CD4-positive, alpha-beta T cell treated with Interleukin-2 at 100 ng/mL for 4 hours (primary cell): ENCODE measurements at places on chromosomes 4 and X.

- DNase-seq, result no peak
Measured at GRCh38 chrX:1392376-1393068, 609 bp upstream of the SLC25A6 start.

GRCh38 chrX:19772822-19773628, 114.4 kb downstream of the SH3KBP1 start:
- peak; percentile 37 for DNase-seq

GRCh38 chr4:45663003-45663402, 460.9 kb downstream of the GABRG1 start:
- no peak for DNase-seq

DNA sequence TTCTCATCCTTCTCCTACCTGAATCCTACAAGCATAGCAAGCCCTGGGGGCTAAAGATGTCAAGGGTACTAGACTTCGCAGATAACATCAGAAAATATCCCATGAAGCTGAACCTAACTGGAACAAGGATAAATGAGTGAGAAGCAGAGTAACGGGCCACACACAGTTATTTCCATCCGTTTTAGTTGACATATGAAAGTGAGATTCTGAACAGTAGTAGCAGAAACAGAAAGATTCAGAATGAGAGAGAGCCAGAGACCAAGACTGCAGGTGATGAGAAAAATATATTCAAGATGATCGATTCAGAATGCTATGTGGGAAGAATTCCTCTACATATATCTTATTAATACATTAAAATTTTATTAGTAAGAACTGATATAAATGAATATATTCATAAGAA, 165.1 kb downstream of the TSPAN5 start:
- DNase-seq, result no peak

- peak; percentile 67 for DNase-seq
Measured at GRCh38 chr4:26330186-26330787, 9.5 kb downstream of the RBPJ start.

GRCh38 chr4:25890571-25891485, 23.2 kb upstream of the SMIM20 start:
- no peak for DNase-seq

DNA sequence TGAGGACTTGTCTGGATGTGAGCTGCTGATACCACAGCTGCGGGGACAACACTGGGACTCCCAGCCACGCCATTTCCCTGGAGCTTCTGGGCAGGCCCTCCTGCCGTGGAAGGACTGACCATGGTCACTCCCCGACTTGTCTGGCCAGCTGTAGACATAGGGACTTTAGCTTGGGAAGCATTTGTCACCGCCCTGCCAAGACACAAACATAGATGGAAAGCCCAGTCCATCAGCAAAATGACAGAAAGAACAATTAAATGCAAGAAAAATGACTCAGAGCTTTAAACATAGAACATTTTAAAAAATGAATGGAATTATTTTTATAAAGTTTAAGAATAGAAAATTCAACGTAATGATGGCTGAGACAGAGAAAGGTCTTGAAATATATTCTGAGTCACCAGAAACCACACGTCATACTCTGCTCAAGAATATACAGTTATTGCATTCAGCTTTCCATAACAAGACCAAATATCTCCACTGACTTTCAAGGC, 107.6 kb upstream of the CBR4 start:
- no peak for DNase-seq

DNA sequence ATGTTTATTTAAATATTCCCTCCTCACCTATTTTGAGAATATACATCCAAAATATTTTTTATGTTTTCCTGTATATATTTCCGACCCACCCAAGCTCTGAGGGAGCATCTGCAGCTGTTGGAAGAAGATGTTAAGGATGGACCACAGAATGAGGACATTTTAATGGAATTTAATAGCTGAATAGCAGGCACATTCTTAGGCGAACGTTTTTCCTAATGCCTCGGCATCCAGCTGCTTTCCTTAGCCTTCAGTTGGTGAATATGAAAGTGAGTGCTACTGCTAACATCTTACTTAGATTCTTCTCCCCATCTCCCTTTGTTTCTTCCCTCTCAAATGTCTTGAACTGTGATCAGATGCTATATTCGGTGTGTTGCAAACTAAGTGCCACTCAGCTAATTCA, 158.0 kb upstream of the CTSO start:
- DNase-seq, result no peak

- DNase-seq, result peak; percentile 45
Measured at GRCh38 chr4:80007745-80008149, 65.3 kb downstream of the ANTXR2 start.

GRCh38 chr4:6506616-6507140, 34.3 kb upstream of the PPP2R2C start:
- no peak for DNase-seq

DNA sequence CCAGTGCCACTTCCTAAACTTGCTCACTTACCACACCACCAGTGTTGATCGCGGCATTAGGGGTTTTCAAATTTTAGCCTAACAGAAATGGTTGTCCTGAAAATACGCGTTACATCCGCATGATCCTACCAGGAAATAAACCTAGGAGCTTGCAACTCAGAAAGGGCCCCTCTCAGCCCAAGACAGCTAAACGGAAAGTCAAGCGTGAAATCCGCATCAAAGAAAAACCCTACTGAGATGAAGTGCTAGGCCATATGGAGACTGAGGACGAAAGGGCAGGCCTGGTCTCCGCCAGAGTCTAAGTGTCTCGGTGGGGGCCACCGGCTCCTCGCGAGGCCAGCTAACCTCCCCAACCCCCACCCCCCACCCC, 626 bp downstream of the YTHDC1 start:
- peak; percentile 25 for DNase-seq

- DNase-seq, result no peak
Measured at GRCh38 chr4:111441687-111442086, 703.6 kb upstream of the FAM241A start.

- no peak for DNase-seq
Measured at GRCh38 chr4:149031399-149031798, 589.2 kb upstream of the NR3C2 start.

DNA sequence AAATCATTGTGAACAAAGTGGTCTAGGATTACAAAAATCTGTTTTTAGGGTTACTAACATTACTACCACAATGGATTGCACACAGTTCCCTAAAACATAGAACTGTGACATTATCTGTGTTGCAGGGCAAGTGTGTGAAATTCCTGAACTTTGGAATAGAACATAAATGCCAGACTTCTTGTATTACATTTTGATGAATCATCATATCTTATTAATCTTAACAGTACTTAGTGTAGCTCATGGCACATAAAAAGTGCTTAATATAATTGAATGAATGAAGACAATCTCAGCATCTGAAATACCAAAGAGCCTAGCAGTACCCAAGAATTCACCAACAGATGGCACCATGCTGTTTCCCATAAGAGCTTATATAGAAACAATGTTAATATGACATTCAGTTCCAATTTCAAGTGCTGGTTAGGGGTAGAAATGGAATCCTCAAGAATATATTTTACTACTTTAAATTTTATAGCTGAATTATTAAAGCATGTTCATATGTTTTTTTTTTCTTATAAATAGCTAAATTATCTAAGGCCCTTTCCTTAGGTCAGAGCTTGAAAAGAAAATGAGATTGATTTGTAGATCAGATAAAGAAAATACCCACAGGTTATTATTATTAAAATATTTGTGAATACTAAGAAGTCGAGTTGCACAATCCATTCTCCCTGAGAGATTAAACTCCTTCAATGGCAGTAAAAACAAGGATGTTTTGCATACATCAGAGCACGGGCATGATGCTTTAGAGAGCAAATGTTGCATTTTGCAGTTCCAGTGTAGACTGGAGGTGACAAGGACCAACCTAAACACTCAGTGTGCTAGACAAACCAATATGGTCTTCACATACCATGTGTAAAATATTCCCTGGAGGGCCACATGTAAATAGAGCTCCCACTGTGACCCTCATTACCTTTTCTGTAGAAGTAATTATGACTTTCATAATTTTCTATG, 25.7 kb upstream of the SHISA3 start:
- no peak for DNase-seq

- DNase-seq, result no peak
Measured at GRCh38 chr4:90357117-90357710, 230.0 kb downstream of the CCSER1 start.

DNA sequence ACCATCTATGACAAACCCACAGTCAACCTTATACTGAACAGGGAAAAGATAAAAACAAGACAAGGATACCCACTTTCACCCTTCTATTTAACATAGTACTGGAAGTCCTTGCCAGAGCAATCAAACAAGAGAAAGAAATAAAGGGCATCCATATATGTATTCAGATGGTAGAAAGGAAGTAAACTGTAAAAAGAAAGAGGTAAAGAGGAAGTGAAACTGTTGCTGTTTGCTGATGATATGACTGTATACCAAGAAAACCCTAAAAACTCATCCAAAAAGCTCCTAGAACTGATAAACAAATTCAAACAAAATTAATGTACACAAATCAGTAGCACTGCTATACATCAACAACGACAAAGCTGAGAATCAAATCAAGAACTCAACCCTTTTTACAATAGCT, 538.7 kb upstream of the PABPC4L start:
- DNase-seq, result no peak

- DNase-seq, result no peak
Measured at GRCh38 chr4:67934628-67935027, 28.7 kb downstream of the TMPRSS11A start.

DNA sequence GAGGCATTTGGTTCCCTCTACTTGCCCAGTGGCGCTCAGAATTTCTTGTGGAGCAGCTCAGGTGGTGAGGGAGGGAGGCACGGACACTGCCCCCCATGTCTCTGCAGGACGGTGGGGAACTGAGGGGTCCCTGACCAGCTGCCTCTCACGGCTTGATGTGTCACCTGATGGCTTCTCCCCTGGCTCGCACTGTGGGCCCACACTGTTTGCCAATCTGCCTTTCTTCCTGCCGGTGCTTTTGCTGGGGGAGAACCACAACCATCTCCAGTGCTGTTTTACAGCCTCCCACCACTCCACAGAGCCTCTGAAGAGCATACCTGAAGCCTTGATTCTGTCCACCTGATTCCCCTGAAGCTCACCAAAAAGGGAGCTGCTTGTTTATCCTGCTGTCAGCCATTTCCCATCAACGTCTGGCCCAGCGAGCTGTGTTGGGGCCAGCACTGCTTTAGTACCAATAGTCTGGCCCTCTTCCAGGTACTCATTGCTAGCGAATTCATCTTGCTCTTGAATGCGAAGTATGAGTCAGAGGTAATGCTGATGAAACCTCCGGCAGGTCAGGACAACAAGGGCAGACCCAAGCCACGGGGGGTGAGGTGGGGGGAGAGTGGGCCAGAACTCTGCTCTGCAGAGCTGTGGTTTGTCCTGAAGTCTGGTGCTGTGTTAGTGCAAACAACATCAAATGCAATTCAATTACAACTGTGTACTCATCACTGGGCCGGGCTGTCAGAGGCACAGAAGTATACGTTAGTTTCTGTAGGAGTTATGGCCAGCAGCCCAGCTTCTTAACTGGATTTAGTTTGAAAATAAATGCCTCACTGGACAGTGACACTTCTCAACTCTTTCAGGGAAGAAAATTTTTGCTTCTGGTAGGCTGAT, 208.3 kb upstream of the JADE1 start:
- no peak for DNase-seq

- no peak for DNase-seq
Measured at GRCh38 chrX:147920161-147920666, 8.5 kb downstream of the FMR1 start.

GRCh38 chrX:133403984-133404383, 11.3 kb downstream of the GPC4 start:
- DNase-seq, result no peak

GRCh38 chr4:119105605-119106004, 30.0 kb upstream of the MYOZ2 start:
- no peak for DNase-seq

GRCh38 chr4:81491943-81492342, 20.2 kb upstream of the RASGEF1B start:
- peak; percentile 77 for DNase-seq

DNA sequence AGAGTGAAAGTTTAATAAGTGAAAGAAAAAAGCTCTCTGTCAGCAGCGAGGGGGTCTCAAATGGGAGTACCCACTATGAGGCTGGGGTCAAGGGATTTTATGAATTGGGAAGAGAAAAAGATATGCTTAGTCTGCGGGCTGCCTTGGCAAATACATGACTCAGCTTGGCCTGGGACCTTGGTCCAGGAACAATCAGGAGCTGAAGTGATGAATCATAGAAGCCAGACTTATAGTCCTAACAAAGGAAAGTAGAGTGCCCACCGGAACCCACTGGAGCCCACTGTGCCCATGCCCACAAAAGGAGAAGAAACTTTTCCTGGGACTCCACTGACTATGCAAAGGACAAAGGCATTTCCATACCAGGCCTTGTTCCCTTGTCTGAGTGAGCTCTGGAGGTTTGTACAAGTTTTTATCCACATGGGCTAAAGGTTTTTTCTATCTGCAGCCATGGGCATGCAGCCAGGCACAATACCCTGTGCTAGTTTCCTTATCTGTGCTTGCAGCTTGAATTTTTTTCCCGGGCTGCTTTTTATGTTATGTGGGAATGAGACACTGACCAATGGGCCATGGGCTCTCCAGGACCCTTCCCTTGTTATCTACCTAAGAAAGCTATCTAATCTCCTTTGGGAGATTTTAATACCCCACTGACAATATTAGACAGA, 201.7 kb downstream of the FAM133A start:
- no peak for DNase-seq

DNA sequence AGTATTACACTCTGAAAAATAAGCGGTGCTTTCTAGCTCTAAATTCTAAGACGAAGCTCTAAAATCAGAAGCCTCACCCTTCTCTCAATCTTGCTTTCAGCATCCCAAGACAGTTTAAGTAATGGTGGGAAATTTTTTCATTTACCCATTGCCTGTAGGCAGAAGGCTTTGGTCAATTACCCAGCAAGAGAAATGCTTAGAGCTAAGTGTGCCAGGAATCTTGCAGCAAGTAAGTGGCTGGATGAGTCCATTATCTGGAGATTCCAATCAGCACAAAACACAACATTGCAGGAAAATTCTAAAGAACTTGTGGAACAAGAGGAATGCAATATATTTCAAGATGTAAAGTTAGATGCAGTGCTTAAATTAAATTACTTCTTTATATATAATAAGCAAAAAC, 28.4 kb downstream of the USP26 start:
- DNase-seq, result no peak

DNA sequence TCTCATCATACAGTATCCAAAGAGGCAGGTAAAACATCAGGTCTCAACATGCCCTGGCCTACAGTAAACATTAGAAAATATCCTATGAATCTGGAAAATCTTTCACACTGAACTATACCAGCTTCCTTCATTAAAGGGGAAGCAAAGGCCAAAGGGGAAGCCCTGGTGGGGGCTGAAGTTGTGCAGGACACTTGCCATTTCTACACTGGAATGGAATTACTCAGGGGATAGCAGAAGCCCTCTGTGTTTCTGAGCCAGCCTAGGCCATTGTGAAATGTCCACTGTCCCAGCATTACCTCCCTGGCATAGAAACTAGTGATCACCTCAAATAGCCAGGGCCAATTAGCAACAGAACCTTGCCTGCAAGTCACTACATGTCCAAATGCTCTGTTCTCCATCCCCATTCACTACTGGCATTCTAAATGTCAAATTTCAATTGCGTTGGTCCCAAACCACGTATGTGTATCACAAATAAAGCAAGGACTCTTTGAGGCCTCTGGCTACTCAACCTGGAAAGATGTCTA, 429.9 kb downstream of the AFF2 start:
- DNase-seq, result no peak
